ENCODE measurements at places on chromosomes 11 and 22.

DNA sequence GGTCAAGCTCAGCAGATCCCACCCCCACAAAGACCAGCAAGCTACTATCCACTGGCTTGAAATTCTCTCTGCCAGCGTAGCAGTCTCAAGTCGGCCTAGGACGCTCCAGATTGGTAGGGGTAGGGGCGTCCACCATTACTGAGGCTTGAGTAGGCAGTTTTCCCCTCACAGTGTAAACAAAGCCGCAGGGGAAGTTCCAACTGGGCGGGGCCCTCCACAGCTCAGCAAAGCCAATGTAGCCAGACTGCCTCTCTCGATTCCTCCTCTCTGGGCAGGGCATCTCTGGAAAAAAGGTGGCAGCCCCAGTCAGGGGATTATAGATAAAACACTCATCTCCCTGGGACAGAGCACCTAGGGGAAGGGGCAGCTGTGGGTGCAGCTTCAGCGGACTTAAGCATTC is 1064.9 kb upstream of the TENM4 start:
- no peak for DNase-seq

- DNase-seq: no peak
These were observed 89.8 kb downstream of the SYT9 start for GRCh38 chr11:7341551-7341950.

DNA sequence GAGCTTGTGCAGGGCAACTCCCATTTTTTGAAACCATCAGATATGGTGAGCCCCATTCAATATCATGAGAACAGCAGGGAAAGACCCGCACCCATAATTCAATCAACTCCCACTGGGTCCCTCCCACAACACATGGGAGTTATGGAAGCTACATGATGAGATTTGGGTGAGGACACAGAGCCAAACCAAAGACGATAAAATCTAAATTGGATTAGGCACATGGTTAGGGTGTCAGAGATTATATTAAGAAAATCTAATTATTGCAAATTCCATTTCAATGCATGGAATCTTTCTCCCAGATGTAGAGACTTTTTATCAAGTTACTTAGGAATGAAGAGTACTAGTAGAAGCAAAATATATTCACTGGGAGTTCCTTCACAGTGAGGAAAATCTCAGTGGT is 324.9 kb downstream of the JRKL start:
- DNase-seq: peak; percentile 70

DNA sequence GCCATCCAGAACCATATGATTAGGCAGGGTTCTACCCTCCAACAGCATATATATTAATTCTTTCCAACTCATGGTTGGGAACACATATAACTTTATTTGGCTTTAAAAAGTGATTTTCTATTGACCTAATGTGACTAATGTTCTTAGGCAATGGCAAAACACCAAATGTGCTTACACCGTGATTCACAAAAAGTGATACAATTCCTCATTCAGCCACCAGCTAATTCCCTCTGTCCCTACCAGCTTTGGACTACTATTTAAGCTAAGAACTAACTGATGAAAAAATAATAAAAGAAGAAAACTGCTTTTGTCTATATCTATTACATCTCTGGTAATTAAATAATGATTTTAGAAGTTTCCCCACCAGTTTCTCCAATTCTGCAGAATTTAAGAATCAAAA is 4.7 kb downstream of the CTSC start:
- DNase-seq: no peak

All from NCI-H82 (cell line).